ENCODE measurements at places on chromosomes 5 and 9.

- no peak for DNase-seq
These were observed 586.9 kb upstream of the BRINP1 start for GRCh38 chr9:119956111-119956510.

GRCh38 chr5:52772668-52773067 lies 15.0 kb upstream of the ITGA1 start:
- DNase-seq, result no peak

- DNase-seq, result no peak
These were observed 94.2 kb upstream of the TARS1 start for GRCh38 chr5:33346534-33346933.

DNA sequence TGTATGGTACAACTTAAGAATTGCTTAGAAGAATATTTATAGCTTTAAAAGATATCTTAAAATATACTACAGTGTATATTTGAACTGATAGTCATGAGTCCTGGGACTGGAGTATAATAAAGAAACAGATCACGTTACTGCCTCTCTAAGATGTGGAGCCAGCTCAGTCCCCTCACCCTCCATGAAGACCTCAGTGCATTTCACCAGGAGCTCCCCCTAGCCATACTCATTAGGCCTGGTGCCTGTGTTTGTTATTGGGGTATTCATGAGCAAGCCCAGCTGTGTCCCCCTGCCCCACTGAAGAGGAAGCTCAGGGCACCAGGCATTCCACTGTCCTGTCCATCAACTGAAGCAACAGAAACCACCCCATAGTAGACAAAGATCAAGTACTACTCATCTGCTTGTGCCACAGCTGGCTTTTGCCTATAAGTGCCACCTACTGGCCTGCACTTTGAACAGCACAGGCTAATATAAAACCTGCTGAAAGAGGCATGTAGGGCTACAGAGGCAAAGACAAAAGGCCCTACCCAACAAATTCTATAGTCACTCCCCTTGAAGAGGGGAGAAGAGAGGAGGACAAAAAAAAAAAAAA lies 850.2 kb upstream of the NUDT12 start:
- no peak for DNase-seq

DNA sequence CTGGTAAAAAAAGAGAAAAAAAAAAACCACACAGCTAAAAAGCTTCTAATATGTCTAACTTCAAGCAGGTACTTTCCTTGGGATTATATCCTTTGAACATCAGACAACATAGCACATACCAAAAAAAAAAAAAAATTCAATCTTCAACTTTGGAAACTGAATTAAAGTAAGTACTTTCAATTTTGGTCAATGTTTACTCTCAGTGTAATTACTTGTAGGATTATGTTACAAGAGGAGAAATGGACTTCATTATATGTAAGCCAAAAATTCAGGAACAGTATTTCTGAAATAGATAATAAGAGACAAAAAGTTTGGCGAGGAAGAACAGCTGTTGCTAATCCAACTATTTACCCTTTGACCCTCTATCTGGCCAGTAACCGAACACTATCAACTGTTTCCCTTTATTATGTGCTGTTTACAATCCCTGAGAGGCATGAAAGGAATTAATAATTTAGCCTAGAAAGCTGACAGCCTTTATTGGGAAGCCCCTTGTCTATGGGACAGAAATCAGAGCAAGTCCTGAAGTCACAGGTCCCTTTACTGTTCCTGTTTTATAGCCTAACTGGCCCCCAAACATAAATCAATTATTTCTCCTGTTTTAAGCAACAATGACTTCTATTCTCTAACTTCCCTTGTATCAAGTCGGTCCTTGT lies 46.6 kb downstream of the NR6A1 start:
- DNase-seq, result no peak

Data from substantia nigra (tissue), 51 donors.